Bronchial smooth muscle cell (primary cell): ENCODE measurements at places on chromosomes 1 and 21. TPM values are rescaled to one million over a fixed set of nuclear protein-coding genes. Genes with fewer than 3 reads are reported as not detected.

The ZC3H11A gene
- total RNA-seq, result 53.1 and 58.5 TPM in 2 replicates

The TRABD2B gene
- under 0.01 TPM in 1 of 2 replicates, not detected in the other for total RNA-seq

The TMIGD3 gene
- 0.16 TPM in 1 of 2 replicates, not detected in the other for total RNA-seq

The RHCE gene
- total RNA-seq, result 1.5 and 1.6 TPM in 2 replicates

The ATP1A4 gene
- total RNA-seq, result not detected in 2 replicates

The WNT2B gene
- total RNA-seq, result 4.6 and 5.7 TPM in 2 replicates

The KCNK1 gene
- total RNA-seq, result 6.2 and 7.6 TPM in 2 replicates

The CNR2 gene
- total RNA-seq, result not detected in 2 replicates

The DYNLT5 gene
- 0.16 TPM in 1 of 2 replicates, not detected in the other for total RNA-seq

The FAM151A gene
- total RNA-seq, result not detected in 2 replicates

The CASQ2 gene
- total RNA-seq, result under 0.01 TPM in 1 of 2 replicates, not detected in the other

The BARHL2 gene
- not detected in 2 replicates for total RNA-seq
